ENCODE measurements at places on chromosomes 6 and 20. TPM values are rescaled to one million over a fixed set of nuclear protein-coding genes. Genes with fewer than 3 reads are reported as not detected.

Gene DNAH8
- 0.01 TPM for polyA plus RNA-seq

Gene BHLHE23
- not detected for polyA plus RNA-seq

Gene MAFB
- polyA plus RNA-seq: 20.0 TPM

Gene ZBTB12
- polyA plus RNA-seq: 10.1 TPM

Gene BPIFB1
- not detected for polyA plus RNA-seq
